ENCODE measurements at places on chromosomes 7 and 10.

- DNase-seq, result no peak
These were observed 9.6 kb downstream of the ZNF37A start for GRCh38 chr10:38103756-38104155.

- DNase-seq, result no peak
These were observed 33.8 kb downstream of the AMZ1 start for GRCh38 chr7:2721842-2722241.

DNA sequence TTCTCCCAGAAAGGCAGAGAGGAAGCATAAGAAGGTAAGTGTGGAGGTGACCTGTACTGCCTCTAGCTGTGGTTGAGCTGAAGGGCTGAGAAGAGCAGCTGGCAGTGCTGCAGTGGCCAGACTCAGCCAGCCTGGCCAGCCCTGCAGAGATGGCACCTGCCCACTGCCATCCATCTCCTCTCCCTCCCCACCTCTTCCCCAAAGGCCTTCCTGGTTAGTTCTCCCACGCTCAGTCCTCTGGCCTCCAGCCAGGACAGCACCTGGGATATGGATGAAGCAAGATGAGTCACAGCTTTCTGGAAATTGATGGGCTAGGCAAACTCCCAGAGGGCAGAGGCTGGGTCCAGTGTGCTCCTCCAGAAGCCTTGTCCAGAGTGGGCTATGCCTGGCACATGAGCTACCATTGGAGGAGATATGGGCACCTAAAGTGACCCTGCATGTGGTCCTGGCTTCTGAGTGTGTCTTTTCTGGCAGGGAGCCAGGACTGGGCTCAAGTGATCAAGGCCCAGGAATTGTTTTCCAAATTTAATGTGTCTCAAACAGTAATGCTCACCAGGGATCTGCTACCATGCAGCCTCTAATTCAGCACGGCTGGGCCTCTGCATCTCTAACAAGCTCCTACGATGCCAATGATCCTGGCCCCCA, 81.0 kb upstream of the CACUL1 start:
- no peak for DNase-seq

DNA sequence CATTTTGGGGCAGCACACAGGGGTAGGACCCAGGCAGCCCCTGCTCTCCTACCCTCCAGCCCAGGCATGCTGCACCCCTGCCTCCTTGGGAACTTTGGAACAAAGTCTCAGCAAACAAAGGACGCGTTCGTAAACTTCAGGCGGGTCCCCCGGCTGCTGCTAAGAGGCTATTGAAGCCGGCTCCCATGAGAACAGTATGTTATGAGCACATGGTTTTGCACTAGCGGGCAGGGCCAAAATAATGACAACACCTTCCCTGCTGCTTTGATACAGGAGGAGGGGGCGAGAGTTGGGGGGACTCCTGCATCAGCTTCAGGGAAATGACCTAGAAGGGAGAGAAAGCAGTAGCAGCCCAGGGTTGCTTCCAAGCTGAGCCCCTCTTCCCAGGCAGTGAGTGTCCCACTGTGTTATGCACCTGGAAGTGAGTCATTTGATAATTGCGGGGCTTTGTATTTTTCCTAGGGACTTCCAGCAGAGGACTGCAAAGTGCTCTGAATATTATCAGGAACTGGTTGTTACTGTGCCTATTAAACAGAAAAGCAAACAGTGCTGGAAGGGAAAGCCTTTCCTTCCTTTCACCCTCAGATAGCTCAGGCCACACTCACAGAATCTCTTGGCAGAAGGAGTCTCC, 6.9 kb downstream of the ITPRIP start:
- DNase-seq, result no peak

- DNase-seq, result no peak
These were observed 28.2 kb upstream of the ASAH2 start for GRCh38 chr10:50279489-50279888.

DNA sequence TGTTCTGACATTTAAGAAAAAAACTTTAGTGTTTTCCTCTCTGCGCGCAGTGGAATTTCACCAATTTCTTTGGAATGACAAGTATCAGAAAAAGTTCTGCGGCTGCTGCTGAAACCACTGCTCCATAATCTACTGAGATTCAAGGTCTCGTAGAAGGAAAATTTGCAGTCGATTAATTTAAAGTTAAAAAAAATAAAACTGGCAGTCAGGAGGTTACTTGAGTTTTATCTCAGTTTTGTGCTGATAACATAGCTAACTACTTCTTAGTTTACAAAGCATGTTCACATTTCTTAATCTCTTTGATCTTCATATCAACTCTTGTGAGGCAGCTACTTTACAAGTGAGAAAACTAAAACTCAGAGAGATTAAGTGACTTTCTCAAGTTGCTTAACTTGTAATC, 18.2 kb upstream of the CALD1 start:
- DNase-seq, result no peak

DNA sequence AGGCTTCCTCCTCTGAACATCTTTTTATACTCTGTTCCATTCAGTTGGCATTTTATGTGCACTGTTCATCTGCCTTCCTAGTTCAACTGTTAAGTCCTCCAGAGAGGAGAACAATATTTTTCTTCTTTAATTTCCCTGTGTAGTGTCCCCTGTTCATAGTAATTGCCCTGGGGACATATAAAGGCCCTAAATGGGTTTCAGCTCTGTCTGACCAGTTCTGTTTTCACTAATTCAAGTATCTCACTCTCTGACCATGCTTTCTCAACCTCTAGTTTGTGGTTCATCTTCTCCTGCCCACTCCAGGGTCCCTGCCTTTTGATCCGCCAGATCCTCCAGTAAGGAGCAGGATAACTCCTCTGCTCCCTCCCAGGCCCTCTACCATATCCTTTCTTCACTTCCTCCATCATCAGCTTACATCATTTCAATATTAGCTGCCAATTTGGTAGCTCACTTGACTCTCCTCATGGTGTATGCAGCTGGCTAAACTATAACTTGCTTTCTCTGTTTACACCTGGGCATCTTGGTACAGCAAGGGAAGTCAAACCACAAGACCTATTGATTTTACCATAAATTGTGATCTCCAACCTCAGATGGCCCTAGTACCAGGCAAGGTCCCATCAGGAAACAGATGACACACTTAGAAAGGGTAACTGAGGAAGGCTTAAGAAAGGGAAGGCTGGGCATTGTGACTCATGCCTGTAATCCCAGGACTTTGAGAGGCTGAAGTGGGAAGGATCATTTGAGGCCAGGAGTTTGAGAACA, 17.7 kb upstream of the C10orf67 start:
- DNase-seq, result no peak

- DNase-seq, result no peak
These were observed 105.9 kb downstream of the ANKRD7 start for GRCh38 chr7:118330388-118330787.

- DNase-seq, result no peak
These were observed 21.1 kb downstream of the KLLN start for GRCh38 chr10:87842220-87842641.

DNA sequence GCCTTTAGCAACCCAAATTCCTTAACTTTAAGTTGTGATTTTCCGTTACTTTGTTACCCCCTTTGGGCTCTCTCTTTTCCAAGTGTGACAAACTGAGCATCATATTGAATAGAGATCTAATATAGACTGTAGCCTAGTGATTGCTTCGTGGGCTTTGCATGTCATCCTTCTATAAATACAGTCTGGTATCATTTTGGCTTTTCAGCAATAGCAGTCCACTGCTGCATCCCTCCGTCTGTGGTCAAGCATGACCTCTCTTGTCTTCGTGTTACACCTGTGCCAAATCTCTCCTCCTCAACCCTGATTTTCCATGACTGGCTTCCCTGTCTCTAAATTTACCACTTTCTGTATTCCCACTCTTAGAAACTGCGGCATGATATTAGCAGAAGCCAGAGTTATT, 53.8 kb upstream of the AGK start:
- no peak for DNase-seq

GRCh38 chr10:113080925-113081229, 130.8 kb downstream of the TCF7L2 start:
- no peak for DNase-seq

DNA sequence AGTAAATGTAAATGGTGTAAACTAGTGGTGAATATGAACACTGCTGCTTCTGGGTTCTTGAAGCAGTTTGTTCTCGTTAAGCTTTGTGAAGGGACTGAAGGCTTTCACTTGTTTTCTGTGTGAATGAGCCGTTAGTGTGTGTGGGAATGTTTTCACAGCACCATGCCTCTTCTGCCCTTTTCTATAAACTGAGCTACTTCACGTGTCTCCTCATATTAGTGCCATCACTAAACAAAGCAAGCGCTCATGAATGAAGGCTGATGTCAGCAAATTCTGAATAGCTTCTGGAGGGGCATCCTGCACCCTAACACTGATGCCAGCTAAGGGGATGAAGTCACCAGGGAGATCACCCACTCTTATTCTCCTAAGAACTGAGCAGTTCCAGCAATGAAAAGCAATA, 205.6 kb upstream of the ETV1 start:
- DNase-seq, result no peak

- DNase-seq, result no peak
These were observed 32.6 kb downstream of the NET1 start for GRCh38 chr10:5445006-5445405.

DNA sequence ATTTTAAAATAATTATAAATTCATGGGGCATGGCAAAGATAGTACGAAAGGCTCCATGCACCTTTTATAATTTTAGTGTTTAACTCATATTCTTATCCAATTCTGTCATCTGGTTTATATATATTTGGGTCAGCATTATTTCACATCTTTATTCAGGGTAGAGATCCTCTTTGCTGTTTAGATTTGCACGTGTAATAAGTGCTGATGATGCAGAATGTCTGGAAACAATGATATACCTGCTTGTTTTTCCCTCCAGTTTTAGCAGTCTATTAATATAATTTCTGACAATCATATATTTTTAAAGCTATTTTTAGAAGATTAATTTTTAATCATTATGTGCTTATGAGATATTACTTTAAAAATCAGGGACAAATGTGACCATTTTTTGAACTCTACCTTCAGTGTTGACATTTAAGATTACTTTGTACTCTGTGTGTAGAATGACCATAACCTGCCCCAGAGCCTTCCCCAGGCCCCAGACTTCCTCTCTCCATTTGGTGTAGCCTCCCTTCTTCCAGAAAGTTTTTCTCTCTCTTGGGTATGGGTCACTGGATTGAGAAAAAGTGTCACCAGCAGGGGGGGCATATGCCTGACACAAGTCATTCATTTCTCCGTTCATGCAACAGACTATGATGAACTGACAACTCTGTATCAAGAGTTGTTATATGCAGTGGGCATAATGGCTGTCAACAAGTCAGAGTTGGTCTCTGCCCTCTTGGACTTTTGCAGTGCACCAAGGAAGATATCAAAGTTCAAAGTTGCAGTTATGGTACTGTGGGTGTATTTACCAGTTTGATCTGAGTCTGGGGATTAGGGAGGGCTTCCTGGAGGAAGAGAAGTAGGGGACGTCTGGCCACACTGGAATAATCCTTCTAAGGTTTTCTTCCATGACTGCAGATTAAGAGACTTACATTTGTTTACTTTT, 192.6 kb upstream of the CCDC6 start:
- DNase-seq, result no peak

DNA sequence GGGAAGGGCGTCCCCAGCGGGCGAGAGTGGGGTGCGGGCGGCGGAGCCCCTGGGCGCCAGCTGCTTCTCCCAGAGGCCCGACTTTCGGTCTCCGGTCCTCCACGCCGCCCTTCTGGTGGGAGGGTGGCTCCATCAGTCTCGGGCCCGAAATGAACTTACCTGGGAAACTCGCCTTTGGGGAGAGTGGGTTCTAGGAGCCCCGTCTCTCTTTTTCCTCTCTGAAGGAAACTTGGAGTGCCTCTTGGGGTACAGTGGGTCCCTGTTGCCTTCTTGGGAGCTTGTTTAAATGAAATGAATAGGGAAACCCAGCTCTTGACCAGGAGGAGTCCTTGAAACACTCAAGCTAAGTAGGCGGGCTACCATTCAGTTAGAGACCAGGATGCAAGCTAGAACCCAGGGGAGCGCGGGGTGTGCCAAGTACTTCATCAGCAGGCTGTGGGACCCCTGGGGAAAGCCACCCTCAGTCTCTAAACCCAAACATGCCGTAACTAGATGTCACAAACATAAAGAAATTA, 1.3 kb downstream of the SLC26A4 start:
- DNase-seq, result no peak

DNA sequence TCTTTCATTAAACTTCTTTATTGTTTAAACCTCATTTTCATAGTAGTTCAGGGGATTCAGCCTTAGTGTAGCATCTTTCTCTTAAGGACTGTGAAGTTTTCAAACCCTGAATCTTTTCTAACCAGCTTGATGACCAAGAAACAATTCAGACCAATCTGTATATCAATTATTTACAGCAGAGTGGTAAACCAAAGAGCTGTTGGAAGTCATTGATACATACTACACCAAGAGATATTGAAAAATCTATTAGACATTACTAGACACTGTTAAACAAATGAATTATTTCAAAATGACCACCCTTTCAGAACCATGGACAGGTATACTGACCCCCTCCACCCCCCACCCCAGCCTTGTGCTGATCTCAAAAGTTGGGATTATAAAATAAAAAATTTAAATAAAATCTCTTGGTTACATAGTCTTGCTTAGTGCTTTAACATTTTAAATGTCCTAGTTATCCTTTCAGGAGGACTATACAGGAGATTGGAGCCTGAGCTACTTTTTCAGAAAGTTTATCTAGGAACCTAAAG, 143.9 kb upstream of the LSM8 start:
- DNase-seq, result no peak

GRCh38 chr10:107899075-107899474, 734.6 kb upstream of the SORCS1 start:
- DNase-seq, result no peak

- no peak for DNase-seq
These were observed 149.6 kb upstream of the SEMA3E start for GRCh38 chr7:83798489-83798888.

GRCh38 chr10:88841316-88842111, 10.1 kb downstream of the ANKRD22 start:
- DNase-seq, result no peak

DNA sequence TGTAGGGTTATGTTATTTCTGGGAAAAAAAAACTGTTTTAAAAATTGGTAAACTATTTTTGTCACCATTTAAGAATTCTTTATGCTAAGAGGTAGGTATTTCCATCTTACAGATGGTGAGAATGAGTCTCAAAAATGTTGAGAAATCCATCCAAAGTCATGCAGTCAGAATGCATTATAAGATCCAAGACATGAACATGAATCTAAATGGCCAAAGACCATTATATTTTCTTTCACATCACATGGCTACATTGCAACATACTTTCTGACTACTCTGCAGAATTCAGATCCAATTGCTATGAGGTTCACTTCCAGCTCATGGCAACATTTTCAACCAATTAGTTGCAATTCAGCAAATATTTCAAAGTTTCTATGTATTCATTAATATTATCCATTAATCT, 181.2 kb downstream of the TWIST1 start:
- DNase-seq, result no peak

- DNase-seq, result no peak
These were observed 234.0 kb downstream of the SNX13 start for GRCh38 chr7:17706275-17706674.

- DNase-seq, result no peak
These were observed 11.8 kb downstream of the EPHA1 start for GRCh38 chr7:143396625-143397556.

GRCh38 chr7:71286924-71287323, 155.0 kb downstream of the GALNT17 start:
- DNase-seq, result no peak

GRCh38 chr10:47326306-47326926, 4.2 kb downstream of the GDF2 start:
- no peak for DNase-seq

- DNase-seq, result no peak
These were observed 3.8 kb upstream of the PALD1 start for GRCh38 chr10:70474780-70475179.

Measured in stimulated activated CD4-positive, alpha-beta T cell treated with anti-CD3 and anti-CD28 coated beads, Interleukin-2, amount 100 ng/mL, for 48 hours (primary cell).